ENCODE measurements at places on chromosomes 1 and 21.

GRCh38 chr1:168050307-168050706 is 86.4 kb downstream of the GPR161 start:
- DNase-seq, result no peak

GRCh38 chr21:30117631-30118030 is 49.0 kb downstream of the CLDN17 start:
- DNase-seq, result no peak

DNA sequence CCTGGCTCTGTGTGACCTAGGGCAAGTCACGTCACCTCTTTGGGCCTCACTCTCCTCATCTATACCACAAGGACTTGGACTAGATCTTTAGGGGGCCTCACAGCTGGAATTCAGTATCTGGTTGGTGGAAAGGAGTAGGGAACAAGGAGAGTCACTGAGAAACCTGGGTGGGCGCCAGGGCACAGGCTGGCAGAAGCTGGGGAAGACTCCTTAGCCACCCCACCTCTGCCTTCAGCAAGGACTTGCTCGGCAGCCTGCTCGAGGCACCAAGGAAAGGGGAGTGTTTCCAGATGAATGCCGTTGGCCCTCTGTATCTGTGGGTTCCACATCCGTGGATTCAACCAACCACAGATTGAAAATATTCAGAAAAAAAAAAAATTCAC is 1.2 kb upstream of the OPTC start:
- no peak for DNase-seq

DNA sequence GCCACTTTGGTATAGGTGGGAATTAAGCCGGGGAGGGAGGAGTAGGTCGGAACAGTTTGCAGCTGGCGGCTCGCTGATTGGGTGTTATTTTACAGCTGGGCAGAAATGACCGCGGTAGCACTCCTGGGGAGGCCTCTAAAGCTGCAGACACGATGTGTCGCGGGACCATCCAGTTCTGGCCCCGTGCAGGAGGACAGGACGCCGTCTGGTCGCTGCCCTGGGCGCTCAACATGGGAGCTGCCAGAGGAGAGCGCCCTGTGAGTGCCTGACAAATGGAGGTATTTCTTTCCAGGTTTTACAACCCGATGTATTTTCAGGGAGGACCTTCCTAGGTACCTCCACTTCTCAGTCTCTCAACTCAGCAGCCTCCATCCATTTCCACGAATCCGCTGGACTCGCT is 46.2 kb downstream of the CDC7 start:
- DNase-seq, result no peak

- DNase-seq, result no peak
Measured at GRCh38 chr21:17853393-17854275, 34.5 kb upstream of the C21orf91 start.

GRCh38 chr1:202227053-202227672 is 33.6 kb downstream of the LGR6 start:
- no peak for DNase-seq

GRCh38 chr1:68953311-68953710 is 456.4 kb upstream of the DEPDC1 start:
- DNase-seq, result no peak

DNA sequence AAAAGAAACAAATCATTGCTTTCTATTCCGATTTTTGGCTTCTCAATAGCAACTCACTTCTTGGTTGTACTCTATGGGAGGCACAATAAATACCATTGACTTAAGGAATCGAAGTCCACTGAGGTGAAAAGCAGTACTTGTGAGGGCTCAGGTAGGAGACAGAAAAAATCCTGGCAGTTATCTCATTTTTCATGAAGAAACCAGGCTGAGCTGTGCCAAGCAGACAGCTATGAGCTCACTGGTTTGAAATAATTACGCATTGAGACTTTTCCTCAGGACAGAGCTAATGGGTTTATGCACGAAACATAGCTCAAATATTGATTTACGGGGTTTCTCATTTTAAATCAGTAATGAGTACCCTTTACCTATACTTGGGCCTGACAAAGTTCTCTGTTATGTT is 18.5 kb downstream of the COLGALT2 start:
- DNase-seq, result no peak
